ENCODE measurements at places on chromosomes 12 and 14. TPM values are rescaled to one million over a fixed set of nuclear protein-coding genes. Genes with fewer than 3 reads are reported as not detected.

The MUCL1 gene
- total RNA-seq, result not detected

The OVCH1 gene
- 0.11 TPM for total RNA-seq

The DHH gene
- total RNA-seq, result 0.06 TPM

The PRKD1 gene
- 23.1 TPM for total RNA-seq

The DEPDC4 gene
- total RNA-seq, result 2.9 TPM

The FAM90A1 gene
- not detected for total RNA-seq

The OR11H6 gene
- not detected for total RNA-seq

The AP1G2 gene
- 11.7 TPM for total RNA-seq

The DPPA3 gene
- not detected for total RNA-seq

The SLC10A1 gene
- not detected for total RNA-seq

The NUBPL gene
- 15.9 TPM for total RNA-seq

The CLEC4E gene
- total RNA-seq, result not detected

The HOXC12 gene
- 0.38 TPM for total RNA-seq

The ANAPC5 gene
- 137 TPM for total RNA-seq

The NPAS3 gene
- total RNA-seq, result not detected

The NEUROD4 gene
- total RNA-seq, result not detected

The SLC17A8 gene
- total RNA-seq, result not detected

The FAM181A gene
- total RNA-seq, result not detected

The DHRS2 gene
- total RNA-seq, result 2.4 TPM

The CCDC38 gene
- total RNA-seq, result not detected

The GLRX5 gene
- total RNA-seq, result 39.9 TPM

The GALNT6 gene
- total RNA-seq, result 0.13 TPM

The REP15 gene
- total RNA-seq, result 1.6 TPM

The LAG3 gene
- 0.45 TPM for total RNA-seq

Measured in LHCN-M2 (cell line).